Activated CD4-positive, alpha-beta T cell treated with anti-CD3 and anti-CD28 coated beads, Interleukin-2, amount 50 U/mL, for 1 hour (primary cell): ENCODE measurements at places on chromosomes 6 and 20.

DNA sequence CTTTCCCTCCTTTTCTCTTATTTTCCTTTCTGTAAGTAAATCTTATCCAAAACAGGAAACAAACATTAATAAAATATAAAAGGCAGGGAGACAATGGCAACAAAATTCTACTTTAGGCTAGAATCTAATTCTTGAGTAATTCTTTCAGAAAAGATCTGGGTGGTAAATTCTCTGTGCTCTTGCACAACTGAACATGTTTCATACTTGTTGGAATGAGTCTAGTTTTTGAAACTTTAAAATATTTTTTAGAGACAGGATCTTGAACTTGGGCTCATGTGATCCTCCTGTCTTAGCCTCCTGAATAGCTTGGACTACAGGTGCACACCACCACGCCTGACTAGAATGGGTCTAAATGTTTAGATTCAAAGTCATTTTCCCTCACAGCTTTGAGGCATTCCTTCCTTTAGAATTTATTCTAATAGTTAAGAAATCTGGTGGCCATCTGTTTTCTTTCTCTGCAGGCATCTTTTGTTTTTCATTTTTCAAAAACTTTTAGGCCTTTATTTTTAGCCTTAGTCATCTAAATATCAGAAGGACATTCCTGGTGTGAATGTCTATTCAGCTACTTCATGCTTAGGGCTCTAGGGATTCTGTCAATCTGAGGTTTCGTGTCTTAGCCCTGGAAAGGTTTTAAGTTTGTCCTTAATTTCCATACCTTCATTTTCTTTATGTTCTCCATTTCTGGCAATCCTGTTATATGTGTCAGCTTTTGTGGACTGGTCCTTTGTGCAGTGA lies 76.5 kb downstream of the CDKAL1 start:
- DNase-seq: no peak

GRCh38 chr6:62737792-62738191 lies 451.8 kb upstream of the KHDRBS2 start:
- no peak for DNase-seq

GRCh38 chr6:34392497-34393190 lies at the start of gene NUDT3:
Gene NUDT3, minus strand, starts transcription at chr6:34392669. Its CDS starts 307 bp downstream, at chr6:34392362.
- peak; percentile 88 for DNase-seq

- no peak for DNase-seq
Observed at GRCh38 chr6:10201606-10202510, 213.0 kb downstream of the TFAP2A start.

- DNase-seq: no peak
Observed at GRCh38 chr20:41247523-41248367, 69.8 kb downstream of the ZHX3 start.

DNA sequence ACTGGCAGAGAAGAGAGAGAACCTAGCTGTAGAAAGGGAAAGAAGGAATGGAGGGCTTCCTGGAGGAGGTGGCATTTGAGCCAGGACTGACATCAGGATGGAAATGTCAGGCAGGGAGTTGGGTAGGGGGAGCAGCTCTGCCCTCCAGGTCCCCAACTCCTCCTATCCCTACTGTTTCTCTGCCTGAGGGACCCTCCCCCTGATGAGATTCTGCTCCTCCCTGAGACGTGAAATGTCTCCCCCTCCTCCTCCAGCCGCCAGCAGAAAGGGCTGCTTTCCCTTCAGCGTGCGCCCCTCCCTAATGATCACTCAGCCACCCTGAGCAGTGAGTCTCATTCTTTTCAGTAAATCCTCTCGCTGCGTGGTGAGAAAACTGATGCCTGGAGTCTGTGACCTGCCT lies 40.6 kb downstream of the HLA-DPB1 start:
- DNase-seq: no peak

DNA sequence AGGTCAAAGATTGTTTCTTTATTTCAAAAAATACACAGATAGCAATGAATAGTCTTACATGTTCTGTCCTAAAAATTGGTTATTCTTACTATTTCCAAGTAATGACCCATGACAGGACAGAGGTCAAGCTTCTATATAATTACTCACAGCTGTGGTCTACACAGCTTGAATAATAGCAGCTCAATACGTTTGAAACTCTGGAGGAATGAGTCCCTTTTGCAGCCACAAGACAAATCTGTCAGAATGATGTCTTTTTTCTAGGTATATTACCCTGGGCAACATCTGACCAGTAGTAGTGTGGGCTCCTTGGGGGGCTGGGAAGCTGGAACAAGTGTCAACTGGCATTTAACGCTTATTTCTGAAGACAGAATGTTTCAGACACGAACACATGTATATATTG lies 84.9 kb upstream of the HTR1B start:
- no peak for DNase-seq

GRCh38 chr6:33198159-33198852 lies 2.2 kb downstream of the RXRB start:
- no peak for DNase-seq

- DNase-seq: no peak
Observed at GRCh38 chr6:13561624-13562267, 12.7 kb upstream of the SIRT5 start.

GRCh38 chr6:2714111-2714895 lies 36.4 kb downstream of the MYLK4 start:
- no peak for DNase-seq

DNA sequence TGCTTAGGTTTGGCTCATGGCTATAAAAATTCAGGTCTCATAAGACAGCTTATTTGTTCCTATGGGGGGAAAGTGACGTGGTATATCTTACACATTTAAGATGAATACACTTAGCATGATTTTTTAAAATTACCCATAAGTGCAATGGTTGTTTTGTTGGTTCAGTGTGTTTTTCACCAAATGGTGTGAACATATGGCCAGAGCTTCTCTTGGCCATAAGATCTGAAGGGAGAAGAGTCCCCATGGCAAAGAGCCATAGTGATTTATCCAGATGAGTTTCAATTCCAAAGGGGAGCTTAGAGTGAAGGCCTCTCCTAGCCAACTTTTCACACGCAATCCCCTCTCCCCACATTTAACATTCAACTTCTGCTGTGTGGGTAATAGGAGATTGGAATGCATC lies 107.6 kb downstream of the TMEM242 start:
- DNase-seq: no peak

GRCh38 chr6:36827261-36828079 lies 11.8 kb downstream of the CPNE5 start:
- no peak for DNase-seq

GRCh38 chr6:47042275-47042791 lies at the start of gene ADGRF1:
Gene ADGRF1, minus strand, starts transcription at chr6:47042332. Its CDS starts 13,271 bp downstream, at chr6:47029061.
- DNase-seq: no peak

- DNase-seq: no peak
Observed at GRCh38 chr6:138410972-138411880, 7.2 kb downstream of the HEBP2 start.

GRCh38 chr6:38179300-38179699 lies 359.8 kb downstream of the ZFAND3 start:
- DNase-seq: no peak

- no peak for DNase-seq
Observed at GRCh38 chr6:7642791-7643190, 52.8 kb downstream of the SNRNP48 start.

GRCh38 chr6:150307520-150307919 lies 61.3 kb upstream of the IYD start:
- DNase-seq: no peak

DNA sequence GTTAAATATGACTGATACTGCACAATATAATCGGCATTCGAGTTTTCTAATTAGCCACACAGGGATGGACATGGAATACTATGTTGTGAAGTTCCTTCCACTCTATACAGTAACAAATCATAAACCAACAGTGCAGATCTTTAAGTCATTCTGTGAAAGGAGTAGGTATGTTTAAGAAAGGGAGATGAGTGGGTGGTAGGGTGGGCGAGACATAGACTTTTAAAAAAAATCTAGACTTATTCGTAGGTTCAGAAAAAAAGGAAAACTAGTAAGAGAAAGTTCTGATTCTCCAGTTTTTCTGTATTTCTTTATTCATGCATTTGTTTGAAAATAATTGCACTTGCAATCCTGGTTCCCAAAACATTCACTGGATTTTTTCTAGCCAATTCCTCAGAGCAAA lies 61.8 kb downstream of the SYNDIG1 start:
- DNase-seq: no peak
